ENCODE measurements at places on chromosomes 5 and 9.

GRCh38 chr9:114351932-114352331, 22.3 kb downstream of the ORM2 start:
- DNase-seq = no peak

- DNase-seq = no peak
Observed at GRCh38 chr5:1874348-1874747, 8.4 kb downstream of the IRX4 start.

DNA sequence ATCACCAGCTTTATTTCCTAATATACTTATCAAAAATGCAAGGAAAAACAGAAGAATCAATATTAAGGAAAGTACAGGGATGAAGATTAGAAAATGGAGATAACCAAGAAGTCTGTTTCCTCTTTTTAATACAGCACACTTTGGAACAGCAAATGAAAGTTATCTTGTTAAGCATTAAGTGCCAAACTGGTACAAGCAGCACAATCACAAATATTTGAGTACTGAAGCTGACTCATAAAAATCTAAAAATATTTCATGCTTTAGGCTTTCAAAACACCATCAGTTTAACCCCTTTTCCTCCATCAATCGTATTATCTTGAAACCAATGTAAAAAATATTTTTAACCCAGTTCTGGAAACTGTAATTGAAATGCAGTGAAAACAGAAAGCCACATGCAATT, 2.7 kb downstream of the FBXW11 start:
- no peak for DNase-seq

GRCh38 chr9:129501771-129502319, 119.1 kb downstream of the C9orf50 start:
- DNase-seq = no peak

- DNase-seq = no peak
Observed at GRCh38 chr5:59596586-59597350, 296.8 kb downstream of the PDE4D start.

All from smooth muscle cell of the brain vasculature (primary cell).